ENCODE measurements at places on chromosomes 12 and 14.

DNA sequence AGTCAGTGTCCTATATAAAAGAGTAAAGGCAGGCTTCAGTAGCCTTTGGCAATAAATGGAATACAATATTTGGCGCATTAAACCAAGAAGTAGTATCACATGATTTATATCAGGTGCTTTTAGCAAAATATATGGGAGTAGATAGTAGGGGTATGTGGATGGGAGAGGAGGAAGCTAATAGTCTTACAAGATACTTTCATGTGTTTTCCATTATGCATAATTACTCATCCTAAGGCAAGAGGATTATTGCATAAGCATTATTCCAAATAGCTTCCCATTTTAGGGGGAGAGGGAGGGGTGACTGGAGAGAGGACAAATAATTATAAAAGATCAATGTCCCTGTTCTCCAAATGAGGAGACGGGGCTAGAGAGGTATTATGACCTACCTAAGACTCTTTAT is 104.3 kb downstream of the DUSP6 start:
- no peak for DNase-seq

GRCh38 chr12:76413121-76413520 is 64.9 kb upstream of the BBS10 start:
- no peak for DNase-seq

GRCh38 chr12:29713729-29714128 is 70.0 kb downstream of the TMTC1 start:
- no peak for DNase-seq

DNA sequence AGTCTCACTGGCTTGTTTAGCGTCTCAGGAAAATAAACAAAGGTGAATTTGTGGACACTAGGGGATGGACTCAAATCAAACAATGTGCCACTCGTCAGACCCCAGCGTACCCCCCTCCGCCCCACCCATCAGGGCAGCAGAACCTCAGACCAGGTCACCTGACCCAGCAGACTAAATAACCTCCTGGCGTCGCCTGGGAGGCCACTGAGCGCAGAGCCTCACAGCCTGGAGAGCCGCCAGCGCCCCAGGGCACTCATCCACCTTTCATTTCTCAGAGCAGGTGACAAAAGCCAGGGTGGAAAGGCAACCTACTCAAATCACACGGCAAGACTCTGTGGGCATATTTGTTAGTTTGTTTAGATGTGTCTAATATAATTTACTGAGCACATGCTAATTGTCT is 100.9 kb downstream of the DICER1 start:
- DNase-seq, result no peak

DNA sequence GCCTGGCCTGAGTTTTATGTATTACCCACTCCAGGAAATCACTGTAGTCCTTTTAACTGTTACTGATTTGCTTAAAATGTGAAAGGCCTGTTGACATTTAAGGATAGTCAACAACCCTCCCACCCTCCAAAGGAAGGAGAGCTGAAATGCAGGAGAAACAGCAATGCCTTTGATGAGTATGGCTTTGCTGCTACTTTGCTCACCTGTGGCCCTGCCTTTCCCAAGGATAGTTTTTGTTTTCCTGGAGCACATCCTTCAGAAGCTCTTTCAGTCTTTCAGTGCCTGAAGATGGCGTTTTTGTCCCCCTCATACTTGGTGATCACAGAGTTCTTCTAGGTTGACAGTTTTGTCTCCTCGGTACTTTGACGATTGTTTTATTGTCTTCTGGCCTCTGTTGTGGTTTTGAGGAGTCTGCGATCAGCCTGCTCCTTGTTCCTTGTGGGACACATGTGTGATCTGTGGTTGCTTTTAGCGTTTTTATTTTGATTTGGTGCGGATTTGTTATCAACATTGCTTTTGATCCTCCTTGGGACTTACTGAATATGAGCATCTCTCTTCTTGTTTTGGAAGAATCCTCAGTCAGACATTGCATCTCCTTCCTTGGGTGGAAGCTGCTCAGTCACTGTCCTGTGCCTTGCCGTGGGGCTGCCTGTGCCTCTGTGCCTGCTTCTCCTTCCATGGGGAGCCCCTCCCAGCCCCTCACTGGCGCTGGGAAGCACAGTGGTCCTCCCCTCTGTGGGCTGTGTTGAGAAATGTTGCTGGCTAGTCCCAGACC is 17.2 kb downstream of the PACS2 start:
- DNase-seq, result no peak

GRCh38 chr12:55670276-55670675 is 33.6 kb downstream of the OR10P1 start:
- DNase-seq, result no peak

- no peak for DNase-seq
Measured at GRCh38 chr12:65420941-65421340, 142.5 kb downstream of the MSRB3 start.

DNA sequence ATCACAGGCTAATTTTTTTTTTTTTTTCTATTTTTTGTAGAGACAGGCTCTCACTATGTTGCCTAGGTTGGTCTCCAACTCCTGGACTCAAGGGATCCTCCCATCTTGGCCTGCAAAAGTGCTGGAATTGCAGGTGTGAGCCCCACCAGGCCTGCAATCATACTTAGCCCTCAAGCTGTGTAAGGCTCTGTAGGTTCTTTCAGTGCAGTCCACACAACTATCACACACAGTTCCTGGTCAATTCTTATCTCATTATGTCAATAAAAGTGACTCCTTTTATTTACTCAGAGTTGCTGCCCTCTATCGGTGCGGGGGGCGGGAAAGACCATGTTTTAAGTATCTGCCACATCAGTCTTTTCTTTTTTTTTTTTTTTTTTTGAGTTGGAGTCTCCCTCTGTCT is 29.0 kb downstream of the SLC2A3 start:
- DNase-seq, result no peak

GRCh38 chr14:49879646-49880204 is 13.2 kb upstream of the ARF6 start:
- DNase-seq, result peak; percentile 61

GRCh38 chr14:105250008-105250366 is 1.7 kb downstream of the BTBD6 start:
- DNase-seq, result no peak

DNA sequence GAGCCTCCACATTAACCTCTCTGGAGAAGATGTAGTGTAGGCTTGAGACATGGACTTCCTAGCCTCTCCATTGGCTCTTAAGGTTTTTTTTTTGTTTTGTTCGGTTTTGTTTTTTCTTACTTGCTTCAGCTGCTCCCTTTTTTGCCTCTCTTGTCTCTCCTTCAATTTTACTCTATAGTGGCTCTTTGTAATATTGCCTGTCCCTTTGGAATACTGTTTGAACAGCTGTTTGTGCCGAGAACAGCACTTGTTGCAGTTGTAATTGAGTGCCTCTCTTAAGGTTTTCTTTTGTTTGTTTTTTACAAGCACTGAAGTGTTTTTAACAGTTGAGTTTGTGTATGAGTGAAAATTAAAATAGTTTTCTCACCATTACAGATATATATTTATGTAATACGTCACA is 567.7 kb downstream of the LRFN5 start:
- DNase-seq, result no peak

DNA sequence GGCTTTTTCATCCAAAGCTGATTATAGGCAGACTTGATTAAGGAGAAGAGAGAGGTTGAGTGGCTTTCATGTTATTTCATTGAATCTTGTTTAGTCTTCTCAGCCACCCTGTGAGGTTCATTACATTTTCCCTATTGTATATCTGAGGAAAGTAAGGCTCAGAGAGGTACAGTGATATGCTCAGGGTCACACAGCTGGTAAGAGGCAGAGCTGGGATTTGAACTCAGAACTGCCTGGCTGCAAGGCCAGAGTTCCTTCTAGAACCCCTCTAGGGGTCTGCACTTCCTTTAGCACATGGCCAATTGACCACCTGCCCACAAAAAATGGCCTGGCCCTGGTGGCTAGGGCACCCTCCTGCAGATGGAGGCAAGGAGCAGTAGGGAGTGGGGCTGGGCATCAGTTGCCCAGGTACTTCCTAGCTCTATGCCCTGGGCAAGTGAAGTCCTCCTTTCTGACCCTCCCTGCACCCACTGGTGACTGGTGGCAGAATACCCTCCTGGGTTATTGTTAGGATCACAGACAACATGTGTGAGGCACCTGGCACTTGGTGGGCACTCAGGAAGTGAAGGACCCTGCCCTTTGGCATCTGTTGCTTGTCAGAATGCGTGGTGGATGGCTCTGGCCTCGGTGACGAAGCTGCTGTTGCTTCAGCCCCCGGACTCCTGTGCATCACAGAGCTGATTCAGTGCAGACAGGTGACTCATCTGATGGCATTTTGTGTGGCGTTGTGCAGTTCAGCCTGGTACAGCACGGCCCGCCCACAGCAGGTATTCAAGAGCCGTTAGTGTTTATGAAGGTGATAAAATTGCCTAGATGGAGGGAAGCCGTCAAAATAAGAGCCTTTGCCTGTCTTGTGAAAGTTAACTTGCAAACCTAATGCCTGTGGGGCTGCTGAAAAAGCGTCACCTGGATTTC is 115.8 kb downstream of the SLC25A47 start:
- DNase-seq, result peak; percentile 48

DNA sequence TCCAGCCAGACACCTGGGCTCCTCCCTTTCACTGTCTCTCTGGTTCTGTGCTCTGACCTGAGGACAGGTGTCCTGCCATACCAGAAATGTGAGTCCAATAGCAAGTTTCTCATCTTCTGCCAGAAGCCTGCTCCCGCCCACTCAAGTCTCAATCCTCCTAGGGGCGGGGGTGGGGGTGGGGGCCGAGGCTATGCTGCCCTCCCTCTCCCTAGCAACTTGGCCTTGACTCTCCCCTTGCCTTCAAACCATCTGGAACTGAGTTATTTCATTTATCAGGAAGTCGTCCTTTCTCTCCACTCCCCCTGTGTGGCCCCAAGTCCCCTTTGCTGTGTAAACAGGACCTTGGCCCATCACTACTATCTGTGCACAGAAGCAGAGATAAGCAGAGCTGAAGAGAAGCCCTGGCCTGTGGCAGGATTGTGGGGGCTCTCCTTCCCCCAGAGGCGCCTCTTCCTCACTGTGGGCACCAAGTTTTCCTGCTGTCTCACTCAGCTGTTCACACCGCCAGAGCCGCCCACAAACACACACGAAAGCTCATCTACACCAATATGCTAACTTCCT is 117.1 kb downstream of the DPF3 start:
- DNase-seq, result no peak

GRCh38 chr14:94787092-94787491 is 17.2 kb upstream of the GSC start:
- no peak for DNase-seq

- no peak for DNase-seq
Measured at GRCh38 chr12:113246478-113247122, 25.3 kb downstream of the TPCN1 start.

GRCh38 chr14:91419044-91419397 is 1.4 kb upstream of the CCDC88C start:
- DNase-seq, result no peak

DNA sequence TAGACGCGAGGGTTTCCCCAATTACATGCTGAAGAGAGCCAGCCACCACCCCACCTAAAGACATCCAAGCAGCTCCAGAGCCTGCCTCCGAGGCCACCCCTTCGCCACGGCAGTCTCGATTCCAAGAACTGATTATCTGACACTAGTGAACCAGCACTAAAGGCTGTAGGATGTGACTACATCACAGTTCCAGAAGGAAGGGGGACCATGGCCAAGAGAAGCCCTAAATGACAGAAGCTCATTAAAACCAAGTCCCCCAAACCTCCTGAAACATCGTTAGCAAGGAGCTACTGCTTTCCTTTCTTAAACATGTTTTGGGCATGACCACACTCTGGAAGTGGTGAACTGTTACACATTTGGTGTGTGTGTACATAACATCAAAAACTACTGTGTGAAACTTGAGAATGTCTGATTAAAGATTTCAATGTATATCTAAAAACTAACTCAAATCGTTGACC is 88.2 kb downstream of the DUSP16 start:
- peak; percentile 64 for DNase-seq

DNA sequence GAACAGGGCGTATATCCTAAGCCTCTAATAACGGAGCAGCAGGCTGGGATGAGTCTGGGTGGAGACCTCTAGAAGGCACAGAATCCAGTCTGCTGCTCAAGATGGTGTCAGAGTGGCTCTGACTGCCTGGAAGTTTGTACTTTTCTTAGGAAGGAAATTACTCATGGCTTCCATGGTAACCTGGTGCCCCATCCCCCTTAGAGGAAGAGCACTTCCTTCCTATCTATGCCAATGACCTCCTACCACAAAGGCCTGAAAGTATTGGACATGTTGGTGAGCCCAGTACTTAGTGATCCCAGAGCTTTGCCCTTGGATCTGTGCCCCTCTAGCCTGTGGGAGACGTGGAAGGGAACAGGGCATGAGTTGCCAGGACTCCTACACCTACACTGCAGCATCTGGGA is 1.5 kb downstream of the BATF start:
- peak; percentile 41 for DNase-seq

- DNase-seq, result peak; percentile 34
Measured at GRCh38 chr12:50103767-50104321, at the start of gene GPD1. Gene GPD1, plus strand, starts transcription at chr12:50104008. Its CDS starts 43 bp downstream, at chr12:50104051.

- DNase-seq, result no peak
Measured at GRCh38 chr14:30657606-30658163, 35.6 kb downstream of the SCFD1 start.

GRCh38 chr12:83198291-83199015 is 511.7 kb downstream of the TMTC2 start:
- DNase-seq, result no peak

DNA sequence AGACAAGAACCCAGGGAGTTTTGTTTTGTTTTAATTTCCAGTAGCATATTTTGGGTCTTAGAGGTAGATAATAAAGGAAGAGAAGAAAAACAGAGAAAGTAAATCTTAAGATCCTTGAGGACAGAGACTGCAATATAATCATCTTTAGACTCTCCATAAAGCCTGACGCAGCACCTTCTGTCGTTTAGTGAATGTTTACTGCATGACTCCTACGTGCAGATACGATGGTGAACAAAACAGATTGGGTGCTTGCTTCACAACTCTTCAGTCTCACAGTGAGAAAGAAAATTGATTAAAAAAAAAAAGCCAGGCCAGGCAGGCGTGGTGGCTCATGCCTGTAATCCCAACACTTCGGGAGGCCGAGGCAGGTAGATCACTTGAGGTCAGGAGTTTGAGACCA is 86.9 kb downstream of the STON2 start:
- DNase-seq, result no peak

GRCh38 chr14:72142328-72142727 is 210.1 kb downstream of the RGS6 start:
- DNase-seq, result no peak

GRCh38 chr14:29454026-29454693 is 473.5 kb downstream of the PRKD1 start:
- no peak for DNase-seq

GRCh38 chr12:55847603-55848291 is 5.0 kb upstream of the MMP19 start:
- DNase-seq, result no peak

DNA sequence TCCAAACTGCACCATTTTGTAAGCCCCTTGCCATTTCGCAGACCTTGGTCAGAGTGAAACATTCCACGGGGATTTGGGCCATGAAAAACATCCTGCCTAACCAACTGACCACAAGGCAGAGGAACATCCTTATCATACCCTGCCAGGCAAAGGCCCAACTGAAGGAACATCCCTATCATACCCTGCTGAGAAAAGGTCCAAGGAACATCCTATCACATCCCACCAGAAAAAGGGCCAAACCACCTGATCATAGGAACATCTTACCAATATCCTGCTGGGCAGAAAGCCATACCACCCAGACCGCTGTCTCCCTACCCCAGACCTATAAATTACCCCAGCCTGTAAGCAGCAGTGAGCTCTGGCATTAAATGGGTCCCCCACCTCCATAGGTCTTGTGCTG is 19.4 kb upstream of the LRRC9 start:
- no peak for DNase-seq

All from activated naive CD4-positive, alpha-beta T cell treated with Interleukin-2 at 50 U/mL for 16 hours (primary cell).